ENCODE measurements at places on chromosomes 5 and 9. TPM values are rescaled to one million over a fixed set of nuclear protein-coding genes. Genes with fewer than 3 reads are reported as not detected.

GRCh38 chr5:118208031-118208453, 780.3 kb downstream of the DTWD2 start:
- DNase-seq, result no peak

DNA sequence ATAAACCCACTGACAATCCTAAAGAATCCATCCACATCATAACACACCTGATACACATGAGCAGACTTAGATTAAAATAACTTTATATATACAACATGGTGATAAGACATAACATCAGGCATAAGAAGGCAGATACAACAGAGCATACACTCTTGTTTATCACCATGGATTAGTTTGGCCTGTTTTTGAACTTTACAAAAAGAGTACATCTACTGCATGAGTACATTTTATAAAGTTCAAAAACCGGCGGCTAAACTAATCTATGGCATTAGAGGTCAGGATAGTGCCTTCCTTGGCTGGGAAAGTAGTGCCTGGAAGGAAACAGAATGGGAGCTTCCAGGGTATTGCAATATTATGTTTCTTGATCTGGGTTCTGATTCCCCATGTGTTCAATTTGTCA, 15.1 kb downstream of the RICTOR start:
- no peak for DNase-seq

DNA sequence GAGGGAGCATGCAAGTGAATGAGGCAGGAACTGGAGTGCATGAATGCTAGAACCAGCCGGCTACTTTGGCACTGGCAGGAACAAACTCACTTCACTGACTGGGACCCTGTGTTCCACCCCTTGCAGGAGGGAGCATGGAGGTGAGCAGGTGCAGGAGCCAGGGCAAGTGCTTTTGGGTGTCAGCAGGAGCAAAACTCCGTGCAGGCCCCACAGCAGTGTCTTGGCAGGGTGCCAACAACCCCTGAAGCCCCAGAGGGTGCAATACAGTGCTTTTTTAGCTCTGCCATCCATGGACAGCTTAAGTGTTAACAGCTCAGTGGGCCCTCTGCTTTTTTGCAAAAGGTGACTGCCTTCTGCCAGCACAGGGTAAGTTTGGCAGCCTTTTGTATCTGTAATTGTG, 245.8 kb upstream of the PCSK5 start:
- DNase-seq, result no peak

DNA sequence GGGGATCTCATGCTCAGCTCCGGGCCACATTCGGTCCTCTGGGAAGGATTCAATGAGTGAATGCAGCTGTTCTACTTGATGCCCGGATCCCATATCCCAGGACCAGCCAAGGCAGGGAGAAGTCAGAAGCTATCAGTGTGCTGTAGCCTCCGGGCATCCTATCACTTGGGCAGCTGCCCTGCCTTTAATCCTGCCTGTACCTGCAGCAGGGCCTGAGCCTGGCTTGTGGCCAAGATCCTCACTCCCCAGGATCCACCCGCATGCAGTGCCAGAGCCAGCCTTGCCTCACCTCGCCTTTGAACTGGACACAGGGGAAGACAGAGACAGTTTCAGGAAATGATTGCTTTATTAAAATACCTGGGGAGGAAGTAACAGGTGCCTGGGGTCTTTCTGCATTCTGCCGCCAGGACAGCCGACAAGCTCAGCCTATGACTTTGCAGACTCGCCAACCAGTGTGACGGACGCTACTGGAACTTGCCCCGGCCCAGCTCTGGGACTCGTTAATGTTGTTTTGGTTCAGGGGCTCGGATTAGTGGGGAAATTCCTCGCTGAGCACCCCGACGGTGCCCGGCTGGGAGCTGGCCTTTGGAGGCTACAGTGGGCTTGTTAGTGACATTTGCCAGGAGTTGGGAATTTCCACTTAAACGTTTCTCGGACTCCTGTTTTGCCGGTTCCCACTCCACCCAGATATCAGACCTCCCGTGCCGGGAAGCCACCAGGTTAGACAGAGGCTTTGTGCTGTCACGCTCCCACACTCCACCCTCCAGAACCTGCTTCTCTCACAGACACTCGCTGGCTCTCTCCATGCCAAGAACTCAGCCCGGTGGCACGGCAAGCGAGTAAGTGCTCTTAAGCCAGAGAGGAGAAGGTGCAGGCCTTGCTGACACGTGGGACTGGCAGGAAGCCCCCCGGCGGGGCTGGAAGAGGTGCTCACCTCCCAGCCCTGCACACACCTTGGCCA, 721 bp downstream of the PTGES start:
- no peak for DNase-seq

- DNase-seq, result no peak
Measured at GRCh38 chr5:72144762-72145161, 37.5 kb downstream of the MAP1B start.

GRCh38 chr9:91761362-91761761, 188.7 kb downstream of the ROR2 start:
- DNase-seq, result no peak

GRCh38 chr5:52017567-52017966, 634.3 kb downstream of the ISL1 start:
- DNase-seq, result no peak

TLX3 gene
- not detected for total RNA-seq

RAB3C gene
- total RNA-seq, result 0.38 TPM

BTNL9 gene
- total RNA-seq, result under 0.01 TPM
